T-helper 9 cell (primary cell): ENCODE measurements at places on chromosomes 2 and 18.

DNA sequence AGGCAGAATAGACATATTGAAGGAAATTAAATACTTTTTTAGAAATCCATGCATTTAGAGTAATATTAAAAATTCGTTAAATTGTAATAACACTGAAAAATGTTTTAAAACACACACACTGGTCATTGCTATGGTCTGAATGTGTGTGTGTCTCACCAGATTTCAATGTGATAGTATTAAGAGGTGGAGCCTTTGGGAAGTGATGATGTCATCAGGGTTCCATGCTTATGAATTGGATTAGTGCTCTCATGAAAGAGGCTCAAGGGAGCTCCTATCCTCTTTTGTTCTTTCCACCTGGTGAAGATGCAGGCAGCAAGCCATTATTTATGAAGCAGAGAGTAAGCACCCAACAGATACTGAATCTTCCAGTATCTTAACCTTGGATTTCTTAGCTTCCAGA, 441.8 kb downstream of the CDH2 start:
- DNase-seq = no peak

DNA sequence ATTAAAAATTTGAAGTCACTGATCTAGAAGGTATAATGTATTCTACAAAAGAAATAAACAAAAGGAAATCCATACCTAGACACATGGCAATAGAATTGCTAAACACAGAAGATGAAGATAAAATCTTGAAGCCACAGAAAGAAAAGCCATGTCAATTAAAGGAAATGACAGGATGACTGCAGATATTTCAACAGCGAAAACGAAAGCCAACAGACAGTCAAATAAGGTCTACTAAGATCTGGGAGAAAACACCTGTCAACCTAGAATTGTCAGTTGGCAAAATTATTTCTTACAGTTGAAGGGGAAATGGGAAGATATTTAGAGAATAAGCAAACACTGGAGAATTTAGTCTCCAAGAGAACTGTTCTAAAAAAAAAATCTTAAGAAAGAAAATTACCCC, 39.2 kb downstream of the NETO1 start:
- DNase-seq = no peak

GRCh38 chr2:219436491-219436890, 1.8 kb downstream of the SPEG start:
- DNase-seq = no peak

DNA sequence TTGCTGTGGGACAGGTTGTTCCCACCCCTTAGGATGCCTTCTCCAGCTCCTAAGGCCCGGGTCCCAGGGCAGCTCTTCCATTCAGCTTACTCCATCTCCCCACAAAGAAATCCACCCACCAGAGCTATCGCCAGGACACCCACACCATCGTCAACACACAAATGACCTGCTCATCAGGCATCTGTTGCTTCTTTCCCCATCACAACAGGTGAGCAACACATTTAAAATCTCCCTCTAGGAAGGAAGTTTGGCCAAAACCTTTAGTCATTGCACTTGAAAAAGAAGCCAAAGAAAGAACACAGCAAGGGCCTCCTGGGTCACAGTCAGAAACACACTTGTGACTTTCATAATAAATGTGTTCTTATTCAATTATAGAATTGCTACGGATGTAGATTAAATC, 289.0 kb downstream of the PIEZO2 start:
- DNase-seq = no peak

DNA sequence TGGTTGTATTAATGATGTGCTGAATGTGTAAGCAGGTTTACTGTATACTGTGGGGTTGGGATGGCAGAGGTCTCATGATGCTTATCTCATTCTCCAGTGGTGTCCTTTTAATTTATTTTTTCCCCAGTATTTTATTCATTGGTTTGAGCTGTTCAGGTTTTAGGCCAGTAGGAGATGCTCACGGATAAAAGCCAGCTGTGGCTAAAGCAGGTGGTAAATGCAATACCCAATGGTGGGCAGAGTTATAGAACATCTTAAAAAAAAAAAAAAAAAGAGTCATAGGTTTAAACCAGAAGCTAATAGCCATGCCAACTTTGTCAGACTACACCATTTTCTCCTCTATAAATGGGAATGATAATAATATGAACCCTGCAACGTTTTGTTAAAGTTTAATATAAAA, 57.8 kb upstream of the NEUROD1 start:
- DNase-seq = no peak

DNA sequence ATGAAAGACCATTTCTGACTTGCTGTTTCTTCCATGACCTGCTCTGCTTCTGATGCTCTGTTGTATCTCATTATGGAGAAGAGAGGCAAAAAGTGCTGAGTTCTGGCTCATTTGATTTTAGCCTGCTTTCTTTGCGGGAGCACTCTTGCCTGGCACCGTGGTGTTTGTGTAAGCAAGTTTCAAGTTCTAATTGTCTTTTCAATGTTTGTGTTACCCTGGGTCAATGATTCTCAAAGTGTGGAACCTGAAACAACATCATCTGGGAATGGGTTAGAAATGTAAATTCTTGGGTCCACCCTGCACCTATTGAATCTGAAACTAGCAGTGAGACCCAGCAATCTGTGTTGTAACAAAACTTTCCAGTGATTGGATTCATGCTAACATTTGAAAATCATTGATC, 85.5 kb upstream of the STON1 start:
- DNase-seq = no peak

- DNase-seq = no peak
Measured at GRCh38 chr2:36625304-36625703, 27.3 kb upstream of the FEZ2 start.

DNA sequence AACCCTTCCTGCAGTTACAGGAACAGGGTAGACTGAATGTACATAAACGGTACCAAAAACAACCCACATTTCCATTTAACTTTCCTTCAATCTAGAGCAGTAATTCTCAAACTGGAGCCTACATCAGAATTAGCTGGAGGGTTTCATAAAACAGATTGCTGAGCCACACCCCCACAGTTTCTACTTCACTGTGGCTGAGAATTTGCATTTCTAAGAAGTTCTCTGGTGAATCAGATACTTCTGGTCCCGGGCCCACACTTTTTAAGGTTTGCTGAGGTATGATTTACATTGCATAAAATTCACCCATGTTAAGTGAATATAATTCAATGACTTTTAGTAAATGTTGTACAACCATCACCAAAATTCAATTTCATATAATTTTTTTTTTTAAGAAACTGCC, 113.7 kb downstream of the SRBD1 start:
- DNase-seq = no peak

GRCh38 chr18:71784777-71785176, 759.4 kb downstream of the CBLN2 start:
- DNase-seq = no peak

DNA sequence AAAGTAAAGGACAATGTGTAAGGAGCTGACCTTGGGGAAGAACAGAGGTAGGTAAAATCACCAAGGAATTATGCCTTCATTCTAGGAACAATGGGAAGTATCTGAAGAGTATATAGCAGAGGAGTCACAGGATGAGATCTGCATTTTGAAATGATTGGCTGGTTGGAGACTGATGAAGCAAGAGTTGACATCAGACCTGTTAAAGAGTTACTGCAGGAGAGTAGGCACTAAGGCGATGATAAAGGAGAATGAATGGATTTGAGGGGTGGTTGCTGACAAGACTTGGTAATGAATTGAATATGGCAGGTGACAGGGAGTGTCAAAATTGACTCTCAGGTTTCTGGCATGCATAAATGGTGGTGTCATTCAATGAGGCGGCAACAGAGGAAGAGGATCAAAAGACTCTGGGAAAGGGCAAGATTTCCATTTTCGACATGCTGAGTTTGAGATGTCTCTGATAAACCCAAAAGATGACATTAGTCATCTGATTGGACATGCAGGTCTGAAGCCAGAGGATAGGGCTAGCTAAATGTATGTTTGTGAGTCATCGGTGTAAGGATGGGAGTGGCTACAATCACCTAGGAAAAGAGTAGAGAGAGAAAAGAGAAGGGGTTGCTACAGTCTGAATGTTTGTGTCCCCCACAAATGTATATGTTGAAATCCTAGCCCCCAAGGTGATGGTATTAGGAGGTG, 236.5 kb downstream of the DYM start:
- DNase-seq = no peak

DNA sequence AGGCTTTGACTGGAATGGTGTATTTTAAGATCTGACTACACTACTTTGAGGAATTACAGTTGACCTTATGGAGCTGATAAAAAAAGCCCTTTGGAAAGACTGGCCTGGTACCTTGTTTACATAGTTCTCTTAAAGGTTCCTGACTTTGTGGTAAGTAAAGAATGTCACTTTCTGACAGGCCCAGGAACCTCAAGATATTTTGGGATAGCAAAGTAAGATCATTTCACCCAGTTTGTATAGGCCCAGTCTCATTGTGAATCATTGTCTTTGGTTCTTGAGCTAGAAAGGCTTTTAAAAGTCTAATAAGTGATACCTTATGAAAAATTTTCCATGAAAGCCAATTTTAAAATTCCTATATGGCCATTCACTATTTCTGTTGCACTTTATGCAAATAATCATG, 316.3 kb upstream of the LRRTM4 start:
- no peak for DNase-seq

- no peak for DNase-seq
Measured at GRCh38 chr2:26274058-26274613, 29.4 kb downstream of the HADHB start.

DNA sequence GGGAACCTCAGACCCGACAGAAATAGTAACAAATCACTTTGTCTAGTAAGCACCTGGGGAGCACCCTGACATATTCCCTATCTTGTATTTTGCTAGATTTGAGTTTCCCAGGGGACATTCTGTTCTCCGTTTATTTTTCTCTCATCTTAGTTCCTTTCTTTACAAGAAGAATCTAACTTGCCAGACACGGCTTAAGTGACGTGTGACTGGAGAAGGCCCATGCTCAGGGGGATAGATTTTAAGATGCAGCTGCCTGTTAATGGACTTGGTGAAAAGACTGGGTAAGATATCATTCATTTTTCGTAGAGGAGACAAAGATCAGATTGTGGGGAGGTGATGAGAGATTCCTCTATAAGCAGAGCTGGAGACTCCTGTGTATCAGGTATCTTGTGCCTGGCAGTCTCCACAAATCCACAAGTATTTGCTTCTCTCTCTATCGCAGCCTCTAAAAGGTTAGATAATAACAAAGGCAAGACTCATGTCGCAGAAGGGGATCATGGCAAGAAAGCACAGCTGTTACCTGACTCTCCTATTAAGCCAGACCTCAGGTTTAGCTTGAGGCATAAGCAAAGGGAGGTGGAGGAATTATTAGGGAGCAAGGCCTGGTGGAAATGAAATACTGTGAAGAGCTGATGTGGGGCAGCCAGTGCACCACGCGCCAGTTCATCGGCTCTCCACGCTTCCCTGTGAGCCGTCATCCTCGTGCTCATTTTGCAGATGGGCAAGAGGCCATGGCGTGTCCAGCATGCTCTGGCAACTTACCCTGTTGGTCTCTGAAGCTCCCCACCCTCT, 347.2 kb upstream of the TNP1 start:
- DNase-seq = no peak

DNA sequence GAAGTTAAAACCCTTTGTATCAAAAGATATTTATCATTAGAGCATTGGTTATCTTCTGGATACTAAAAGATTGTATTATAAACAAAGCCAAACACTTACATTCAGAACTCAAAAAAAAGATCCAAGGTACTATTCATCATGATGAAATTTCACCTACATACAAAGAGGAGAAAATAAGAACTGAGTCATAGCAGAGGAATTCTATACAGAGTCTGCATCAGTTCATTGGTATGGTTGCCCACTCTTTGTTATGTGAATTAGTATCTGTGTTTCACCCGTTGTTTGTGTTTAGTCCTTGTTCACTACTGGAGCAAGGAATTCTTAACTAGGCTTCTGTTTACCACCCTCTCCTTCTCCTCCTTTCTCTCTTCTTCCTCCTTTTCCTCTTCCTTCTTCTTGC, 157.9 kb downstream of the LNPK start:
- no peak for DNase-seq

DNA sequence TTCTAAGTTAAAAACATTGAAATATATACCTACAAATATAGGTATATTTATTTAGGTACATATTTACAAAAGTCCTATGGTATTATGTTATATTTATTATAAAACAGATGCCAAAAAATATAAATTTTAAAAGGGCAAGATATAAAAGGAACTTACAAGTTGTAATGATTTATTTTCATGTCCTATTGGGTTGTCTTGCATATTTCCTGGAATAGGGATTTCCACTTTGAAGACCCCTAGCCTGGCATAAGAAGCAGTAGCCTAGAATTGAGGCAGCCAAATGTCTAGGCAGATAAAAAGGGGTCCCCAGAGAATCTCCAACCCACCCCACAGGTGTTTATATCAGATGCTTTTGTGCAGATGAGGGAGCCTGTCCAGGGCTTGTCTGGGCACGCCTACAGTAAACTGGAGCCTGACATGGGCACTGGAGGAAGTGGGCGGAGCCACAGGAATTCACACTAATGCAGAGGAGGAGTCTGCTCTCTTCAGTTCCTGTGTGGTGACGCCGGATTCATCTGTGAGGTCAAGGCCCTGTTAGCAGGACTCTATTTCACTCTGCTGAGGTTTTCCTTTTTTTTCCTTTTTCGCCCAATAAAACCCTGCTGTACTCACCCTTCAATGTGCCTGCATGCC, 1088.9 kb upstream of the PIK3C3 start:
- DNase-seq = no peak

DNA sequence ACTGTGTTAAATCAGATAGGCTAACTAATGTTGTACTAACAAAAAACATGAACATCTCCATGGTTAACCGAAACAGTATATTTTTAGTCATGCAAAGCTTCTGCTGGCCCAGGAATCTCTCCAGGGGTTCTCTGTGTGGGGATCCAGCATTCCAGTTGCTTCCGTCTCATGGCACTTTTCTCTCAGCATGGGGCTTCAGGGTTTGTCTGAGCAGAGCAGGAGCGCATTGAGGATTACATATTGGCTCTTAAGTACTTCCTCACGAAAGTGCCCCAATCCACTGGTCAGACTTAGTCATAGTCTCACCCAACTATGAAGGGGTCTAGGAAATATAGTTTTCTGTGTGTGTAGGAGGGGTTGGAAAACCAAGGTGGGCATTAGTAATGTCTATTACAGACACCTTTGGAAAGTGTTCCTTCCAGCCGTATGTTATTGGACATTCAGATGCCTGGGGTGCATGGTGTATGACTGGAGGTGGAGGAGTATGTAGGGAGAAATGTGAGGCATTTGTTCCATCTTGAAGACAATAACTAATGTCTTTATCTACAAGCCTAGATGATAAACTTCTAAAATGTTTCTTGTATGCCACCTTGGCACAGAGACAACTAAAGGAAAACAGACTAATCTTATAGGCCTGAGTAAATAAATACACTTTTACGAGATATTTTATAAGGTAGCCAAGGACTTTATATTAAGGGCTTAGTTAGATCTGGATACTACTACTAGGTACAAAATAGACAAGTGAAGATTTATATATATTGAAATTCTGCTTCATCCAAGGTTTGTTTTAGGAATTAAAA, 123.8 kb upstream of the ZEB2 start:
- no peak for DNase-seq

DNA sequence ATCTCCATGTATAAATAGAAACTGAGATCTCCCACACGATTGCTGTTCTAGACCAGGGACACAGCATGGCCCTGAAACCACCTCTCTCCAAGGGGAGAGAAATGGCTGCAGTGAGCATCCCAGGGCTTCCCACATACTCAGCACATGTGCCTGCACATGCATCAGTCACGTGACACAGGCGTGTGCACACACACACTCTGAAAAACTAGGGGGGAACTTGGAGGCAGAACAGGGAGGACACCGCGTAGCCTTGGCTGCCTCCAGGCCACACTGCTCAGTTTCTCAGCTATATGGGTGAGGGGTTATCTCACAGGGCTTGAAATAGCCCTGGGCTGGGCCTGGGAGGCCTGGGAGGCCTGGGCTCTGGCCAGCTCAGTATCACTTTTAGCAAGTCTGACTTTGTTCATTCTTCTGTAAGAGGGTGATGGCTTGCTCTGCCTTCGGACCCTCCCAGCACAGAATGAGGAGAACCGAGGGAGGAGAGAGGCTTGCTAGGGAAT, 66.9 kb downstream of the EMX1 start:
- no peak for DNase-seq
